ENCODE measurements at places on chromosomes 11 and 22.

GRCh38 chr11:103618528-103618927, 417.9 kb upstream of the DDI1 start:
- no peak for DNase-seq

DNA sequence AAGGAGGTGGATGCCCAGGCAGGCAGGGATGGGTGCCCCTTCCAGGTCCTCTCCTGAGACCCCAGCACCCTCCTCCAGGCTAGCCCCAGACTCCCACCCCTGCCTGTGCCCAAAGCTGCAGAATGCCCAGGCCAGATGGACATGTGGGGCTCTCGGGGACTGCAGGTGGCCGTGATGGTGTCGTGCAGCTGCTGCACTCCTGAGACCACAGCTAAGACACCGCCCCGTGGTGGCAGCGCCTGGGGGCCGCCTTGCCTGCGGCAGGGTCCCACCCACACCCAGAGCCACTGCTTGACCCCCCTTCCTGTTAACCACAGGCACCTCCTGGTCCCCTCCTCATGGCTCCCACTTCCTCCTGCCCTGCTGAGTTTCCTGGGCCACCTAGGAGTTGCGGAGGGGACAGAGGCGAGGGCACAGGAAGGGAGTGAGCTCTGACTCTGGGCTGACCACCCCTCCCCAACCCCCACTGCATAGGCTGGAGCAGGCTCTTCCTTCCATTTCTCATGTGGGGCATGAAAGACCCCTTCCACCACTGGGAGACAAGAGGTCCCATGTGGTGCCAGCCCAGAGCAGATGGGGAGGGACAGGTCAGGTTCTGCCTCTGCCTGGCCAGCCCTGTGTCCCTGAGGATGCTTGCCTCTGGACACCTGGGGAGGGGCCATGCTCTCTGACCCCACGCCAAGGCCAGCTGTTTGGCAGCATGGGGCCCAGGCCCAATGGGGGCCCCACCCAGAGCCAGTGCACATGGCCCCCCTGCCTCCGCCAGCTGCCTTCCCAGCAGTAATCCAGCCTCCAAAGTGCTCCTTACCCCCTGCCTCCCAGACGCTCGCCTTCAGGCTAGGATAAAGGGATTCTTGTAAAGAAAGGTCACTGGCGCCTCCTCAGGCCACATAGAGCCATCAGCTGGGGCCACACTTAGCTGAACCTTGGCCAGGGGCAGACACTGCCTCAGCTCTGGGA, 29.3 kb downstream of the OSBPL5 start:
- no peak for DNase-seq

- no peak for DNase-seq
Measured at GRCh38 chr11:1232021-1232882, 9.4 kb downstream of the MUC5B start.

DNA sequence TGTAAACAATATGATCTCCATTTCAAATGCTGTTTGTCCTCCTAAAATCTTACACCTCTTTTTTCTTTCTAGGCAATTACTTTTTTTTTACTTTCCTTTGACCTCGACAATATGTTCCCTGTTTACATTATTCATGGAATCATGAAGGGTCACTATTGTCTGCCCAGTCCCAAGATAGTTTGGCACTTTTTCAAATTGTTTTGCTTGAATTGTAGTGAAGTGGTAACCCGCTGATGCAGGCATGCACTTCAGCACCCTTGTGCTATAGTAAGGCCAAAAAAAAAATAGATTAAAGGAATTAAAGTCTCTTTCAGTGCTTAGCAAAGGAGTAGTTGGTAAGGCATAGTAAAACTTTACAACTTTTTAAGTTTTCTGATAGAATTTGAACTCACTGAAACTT, 90.9 kb downstream of the PAX6 start:
- DNase-seq = no peak

GRCh38 chr11:60235321-60235720, 7.6 kb downstream of the MS4A4E start:
- DNase-seq = no peak

- no peak for DNase-seq
Measured at GRCh38 chr11:73210916-73211667, 7.0 kb upstream of the P2RY2 start.

- no peak for DNase-seq
Measured at GRCh38 chr11:75270896-75271418, 30.4 kb downstream of the TPBGL start.

DNA sequence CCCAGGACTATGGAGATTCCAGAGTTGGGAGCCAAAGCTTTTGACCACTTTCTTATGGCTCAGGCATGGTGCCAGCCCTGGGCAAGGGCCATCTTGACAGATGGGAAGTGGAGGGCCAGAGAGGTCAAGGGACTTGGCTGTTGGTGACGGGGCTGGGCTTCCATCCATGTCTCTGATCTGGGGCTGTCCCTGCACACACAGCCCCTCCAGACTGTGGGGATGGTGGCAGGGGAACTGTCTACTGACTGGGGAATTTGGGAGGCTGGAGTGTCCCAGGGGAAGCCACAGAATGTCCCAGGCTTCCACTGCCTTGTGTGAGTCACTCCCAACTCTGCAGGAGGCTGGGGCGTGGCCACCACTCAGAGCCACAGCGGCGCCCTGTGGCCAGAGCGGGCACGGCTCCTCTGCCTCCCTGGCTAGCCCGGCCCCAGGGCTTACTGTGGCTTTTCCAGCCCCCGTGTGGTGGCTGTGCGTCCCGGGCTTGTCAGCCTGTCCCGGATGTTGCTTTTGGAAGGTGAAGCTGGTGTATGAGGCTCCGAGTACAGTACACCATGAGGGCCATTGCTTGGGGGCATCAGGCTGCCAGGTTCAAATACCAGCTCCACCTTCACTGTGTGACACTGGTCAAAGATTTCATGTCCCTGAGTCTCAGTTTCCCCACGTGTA, 19.6 kb downstream of the C22orf23 start:
- DNase-seq = peak; percentile 77

GRCh38 chr11:64359712-64360445, 917 bp downstream of the RPS6KA4 start:
- no peak for DNase-seq

- no peak for DNase-seq
Measured at GRCh38 chr11:65699306-65699705, 12.7 kb upstream of the KAT5 start.

GRCh38 chr22:41907436-41908401, 7.2 kb downstream of the SHISA8 start:
- DNase-seq = no peak

- DNase-seq = no peak
Measured at GRCh38 chr11:36713715-36714114, 115.7 kb upstream of the RAG2 start.

- no peak for DNase-seq
Measured at GRCh38 chr11:122745111-122745510, 89.6 kb downstream of the UBASH3B start.

DNA sequence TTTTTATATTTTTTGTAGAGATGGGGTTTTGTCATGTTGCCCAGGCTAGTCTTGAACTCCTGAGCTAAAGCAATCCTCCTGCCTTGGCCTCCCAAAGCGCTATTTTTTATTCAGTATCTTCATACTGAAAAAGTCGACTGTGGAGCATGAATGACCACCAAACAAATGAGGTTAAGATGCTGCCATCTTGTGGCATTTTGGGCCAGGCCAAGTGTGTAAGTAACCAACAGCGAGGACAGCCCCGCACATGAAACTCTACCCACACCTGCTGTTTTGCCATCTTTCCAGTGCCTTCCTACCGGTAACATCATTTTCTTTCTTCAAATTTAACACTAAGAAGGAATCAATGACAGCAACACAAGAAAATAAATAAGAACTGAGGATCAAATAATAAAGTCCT, 32.2 kb upstream of the AQP11 start:
- DNase-seq = peak; percentile 64

GRCh38 chr11:101436511-101437142, 147.2 kb downstream of the TRPC6 start:
- peak; percentile 57 for DNase-seq

DNA sequence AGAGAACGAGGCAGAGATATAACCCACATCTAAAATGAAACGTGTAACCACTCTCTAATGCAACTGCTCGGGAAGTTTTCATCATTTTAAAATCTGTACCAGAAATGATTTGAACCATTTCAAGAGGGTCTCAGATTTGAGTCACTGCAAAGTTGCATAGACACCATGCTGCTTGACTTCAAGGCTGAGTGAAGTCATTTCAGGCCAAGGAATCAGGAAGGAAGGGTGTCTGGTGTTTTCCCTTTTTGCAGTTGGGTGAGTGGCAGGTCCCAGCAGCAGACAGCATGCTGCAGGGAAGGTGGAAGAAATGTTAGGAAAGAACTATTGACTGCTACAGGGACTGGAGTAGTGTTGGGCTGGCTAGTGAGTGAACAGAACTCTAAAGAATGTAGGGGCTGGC, 16.5 kb downstream of the TANGO2 start:
- no peak for DNase-seq

DNA sequence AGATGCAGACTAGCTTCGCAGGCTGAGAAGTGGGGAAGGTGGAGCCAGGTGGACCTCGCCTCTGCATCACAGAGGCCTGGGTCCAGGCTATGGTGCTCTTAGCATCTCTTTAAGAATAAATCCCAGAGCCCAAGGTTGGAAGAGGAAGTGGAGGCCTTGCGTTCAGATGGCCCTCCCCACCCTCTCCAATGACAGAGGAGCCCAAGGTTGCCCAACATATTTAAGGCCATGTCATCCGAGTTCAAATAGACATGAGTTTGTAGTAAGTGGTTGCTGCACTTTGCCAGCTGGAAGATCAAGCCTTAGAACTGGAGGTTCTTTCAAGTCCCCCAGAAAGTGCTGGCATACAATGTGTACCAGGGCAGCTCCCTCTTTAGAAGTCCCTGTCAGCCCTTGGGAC, 47.1 kb upstream of the HORMAD2 start:
- no peak for DNase-seq

GRCh38 chr11:127461241-127462064, 460.9 kb upstream of the KIRREL3 start:
- peak; percentile 86 for DNase-seq

DNA sequence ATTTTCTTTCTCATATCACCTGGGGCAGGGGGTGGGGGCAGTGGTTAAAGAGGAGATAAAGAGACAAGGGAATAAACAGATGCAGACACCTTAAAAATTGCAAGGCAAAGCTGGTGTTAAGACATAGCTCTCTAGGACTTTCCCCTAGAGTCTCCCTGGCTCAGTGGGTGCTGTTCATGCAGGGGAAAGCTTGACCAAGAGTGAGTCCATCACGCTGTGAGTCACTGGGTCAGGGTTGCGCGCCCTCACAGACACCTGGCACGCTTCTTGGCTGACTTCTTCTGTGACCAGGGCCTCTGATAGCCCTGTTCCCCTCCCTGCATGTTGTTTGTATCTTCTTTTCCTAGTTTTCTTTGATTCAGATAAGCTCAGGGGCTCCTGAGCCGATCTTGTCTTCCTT, 31.9 kb downstream of the COMMD9 start:
- no peak for DNase-seq

DNA sequence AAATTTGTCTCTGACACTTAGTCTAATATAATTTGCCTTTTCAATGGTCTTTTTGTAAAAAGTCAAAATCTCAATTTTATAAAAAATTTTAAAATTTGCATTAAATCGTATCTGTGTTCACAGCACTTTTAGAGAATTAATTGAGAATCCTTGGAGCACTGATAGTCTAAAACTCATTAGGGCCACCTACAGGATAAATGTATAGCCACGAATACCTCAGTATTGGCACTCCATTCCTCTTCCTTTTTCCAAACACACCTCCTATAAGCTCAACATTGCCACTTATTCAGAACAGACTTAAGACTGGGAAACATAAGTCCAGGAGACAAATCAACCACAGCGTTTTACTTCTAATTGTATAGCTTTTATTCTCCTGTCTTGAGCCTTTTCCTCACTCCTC, 776.0 kb upstream of the ARHGAP42 start:
- DNase-seq = no peak

GRCh38 chr11:117097389-117098268, 599 bp downstream of the SIK3 start:
- DNase-seq = no peak

DNA sequence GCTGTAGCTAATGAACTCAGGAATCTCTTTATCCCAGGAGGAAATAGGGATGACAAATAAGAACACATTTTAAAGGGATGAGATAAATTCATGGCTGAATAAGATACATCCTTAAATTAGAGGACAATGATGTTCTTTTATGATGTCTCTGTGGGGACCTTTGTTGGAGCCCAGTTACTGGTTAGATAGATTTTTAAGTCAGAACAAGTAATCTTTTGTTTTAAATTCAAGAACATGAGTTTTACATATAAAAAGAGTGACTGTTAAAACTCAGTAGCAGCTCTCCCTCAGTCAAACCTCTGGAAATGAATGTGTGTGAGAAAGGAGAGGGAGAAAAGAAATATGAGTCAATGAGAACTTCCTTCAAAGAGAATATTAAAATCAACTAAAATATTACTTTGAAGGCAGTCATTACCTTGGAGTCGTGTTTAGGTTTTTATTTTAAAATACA, 241.6 kb downstream of the SWAP70 start:
- no peak for DNase-seq

GRCh38 chr11:71140206-71140919, 112.0 kb downstream of the SHANK2 start:
- DNase-seq = no peak

DNA sequence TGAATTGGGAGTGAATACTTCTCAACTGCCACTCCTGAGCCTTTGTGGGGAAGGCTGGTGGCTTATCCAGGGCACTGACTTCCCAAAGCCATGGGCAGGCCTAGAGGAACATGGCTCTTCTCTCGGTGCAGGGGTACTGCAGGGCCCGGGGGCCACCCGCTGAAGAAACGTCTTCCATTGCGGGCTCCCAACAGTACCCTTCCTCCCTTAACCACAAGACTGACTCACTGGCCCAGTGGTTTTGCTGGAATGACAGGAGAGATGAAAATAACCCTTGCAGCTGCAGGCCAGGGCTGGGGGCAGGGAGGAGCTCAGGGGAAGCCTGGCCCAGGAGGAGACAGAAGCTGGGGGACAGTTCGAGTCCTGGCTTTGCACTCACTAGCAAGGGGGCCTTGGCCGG, 13.5 kb downstream of the TXN2 start:
- no peak for DNase-seq

- DNase-seq = peak; percentile 76
Measured at GRCh38 chr11:126049159-126049558, 13.5 kb downstream of the CDON start.

- peak; percentile 42 for DNase-seq
Measured at GRCh38 chr11:120168960-120169681, 31.2 kb upstream of the TRIM29 start.

DNA sequence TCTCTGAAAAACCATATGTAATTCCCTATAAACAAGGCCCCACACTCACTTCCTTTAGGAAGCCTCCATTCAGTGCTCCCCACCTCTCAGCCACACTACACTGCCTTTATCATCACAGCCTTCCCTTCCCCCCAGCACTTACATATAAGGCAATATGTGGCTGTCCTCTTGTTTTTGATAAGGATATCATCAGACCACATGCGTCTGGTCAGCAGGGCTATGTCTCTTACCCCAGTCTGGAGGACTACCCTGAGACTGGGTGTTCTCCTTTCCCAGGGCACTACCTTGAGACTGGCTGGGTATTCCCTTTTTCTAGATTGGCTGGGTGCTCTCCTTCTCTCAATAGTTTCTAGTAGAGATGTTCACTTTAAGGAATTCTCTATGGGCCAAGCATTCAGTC, 7.8 kb downstream of the KCNE3 start:
- DNase-seq = no peak

- no peak for DNase-seq
Measured at GRCh38 chr11:130865091-130865773, 51.0 kb downstream of the SNX19 start.

- no peak for DNase-seq
Measured at GRCh38 chr11:28153586-28153985, 45.4 kb downstream of the METTL15 start.
